Trophoblast cell (in vitro differentiated cells and primary cell): ENCODE measurements at places on chromosomes 12 and 14.

DNA sequence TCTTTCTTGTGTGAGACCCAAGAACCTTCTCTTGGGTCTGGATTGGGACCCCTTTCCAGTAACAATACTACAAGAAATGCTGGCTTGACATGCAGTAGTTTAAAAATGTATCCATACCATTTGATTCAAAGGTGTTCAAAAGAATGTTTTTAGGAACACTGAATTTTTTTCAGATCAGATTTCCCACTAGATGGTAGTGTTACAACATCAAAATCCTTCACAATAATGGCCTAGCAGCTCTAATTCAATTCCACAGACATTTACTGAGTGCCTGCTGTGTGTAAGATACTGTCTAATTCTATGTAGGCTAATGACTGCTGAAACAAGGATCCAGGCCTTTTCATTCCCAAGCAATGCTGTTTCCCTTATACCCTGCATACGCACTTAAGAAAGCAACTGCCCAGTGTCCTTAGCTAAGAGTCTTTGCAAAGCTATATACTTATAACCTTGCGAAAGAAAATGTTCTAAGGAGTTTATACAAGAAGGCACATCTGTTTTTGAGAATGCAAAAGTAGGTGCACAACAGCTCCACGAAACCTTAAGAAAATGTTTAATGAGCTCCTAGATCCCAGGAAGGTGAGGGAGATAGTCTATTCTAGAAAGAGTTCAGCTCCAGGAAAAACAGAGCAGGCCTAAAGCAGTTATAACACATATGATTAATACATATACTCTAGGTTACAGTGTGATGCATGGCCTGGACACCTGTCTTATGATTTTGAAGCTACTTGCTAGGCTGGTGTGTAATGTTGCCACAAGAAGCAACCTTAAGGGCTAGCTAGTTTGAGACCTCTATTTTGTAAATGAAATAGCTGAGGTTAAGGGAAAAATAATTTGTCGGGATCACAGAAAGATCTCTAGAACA lies 50.9 kb upstream of the PKP2 start:
- H3K27ac ChIP-seq = peak overlapping the region; percentile 80
- H3K4me3 ChIP-seq = no peak overlapping the region
- DNase-seq = peak; percentile 82
- no peaks in the 10 kb centered on the region for H3K27me3 ChIP-seq

DNA sequence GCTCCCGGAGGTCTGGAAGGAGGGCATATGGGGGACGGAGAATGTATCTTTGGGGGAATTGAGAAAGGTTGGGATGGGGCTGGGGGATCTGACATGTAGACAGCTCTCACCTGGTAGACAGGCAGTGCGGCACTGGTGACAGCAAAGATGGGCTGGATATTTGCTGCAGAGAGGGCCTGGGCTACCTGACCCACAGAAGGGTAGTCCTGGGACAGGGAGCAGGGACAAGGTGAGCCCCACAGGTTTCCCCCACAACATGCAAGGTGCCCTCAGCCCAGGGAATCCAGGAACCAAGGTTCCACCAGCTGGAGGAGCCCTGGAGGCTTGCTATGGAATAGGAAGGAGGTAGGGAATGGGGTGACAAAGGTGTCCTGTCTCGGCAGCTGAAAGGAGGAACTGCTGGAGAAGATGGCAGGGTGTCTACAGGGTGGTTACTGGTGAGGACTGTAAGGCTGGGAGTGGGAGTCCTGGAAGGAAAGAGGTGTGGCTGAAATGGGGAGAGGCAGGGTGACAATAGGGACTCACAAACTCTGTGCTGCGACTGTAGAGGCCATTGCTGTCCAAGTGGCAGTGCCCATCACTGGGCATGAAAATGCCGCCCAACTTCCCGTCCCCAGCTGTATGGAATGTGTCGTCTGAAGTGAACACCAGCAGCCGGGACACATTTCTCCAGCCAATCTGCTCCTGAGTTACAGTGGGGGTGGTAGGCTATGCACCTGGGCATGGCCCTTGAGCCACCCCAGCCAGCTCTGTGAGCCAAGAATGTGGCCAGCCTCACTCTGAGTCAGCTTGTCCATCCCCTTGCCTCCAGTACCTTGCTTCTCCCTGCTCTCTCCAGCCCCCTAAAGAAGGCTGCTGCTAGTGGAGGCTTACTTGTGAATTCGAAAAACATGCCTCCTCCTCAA lies 11.3 kb downstream of the ITGB7 start:
- peaks cover 3% of the 10 kb centered on the region for H3K27me3 ChIP-seq
- H3K27ac ChIP-seq = no peak overlapping the region
- no peak overlapping the region for H3K4me3 ChIP-seq
- DNase-seq = no peak
- H3K36me3 ChIP-seq = peaks cover 7% of the 10 kb centered on the region
- peaks cover 2% of the 10 kb centered on the region for H3K4me1 ChIP-seq

- no peaks in the 10 kb centered on the region for H3K27me3 ChIP-seq
- H3K4me1 ChIP-seq = no peaks in the 10 kb centered on the region
- no peak for DNase-seq
- no peak overlapping the region for H3K27ac ChIP-seq
- no peak overlapping the region for H3K4me3 ChIP-seq
Measured at GRCh38 chr14:101991352-101991751, 27.0 kb downstream of the DYNC1H1 start.

- no peaks in the 10 kb centered on the region for H3K36me3 ChIP-seq
- no peak for DNase-seq
- H3K27ac ChIP-seq = no peak overlapping the region
- H3K4me1 ChIP-seq = no peaks in the 10 kb centered on the region
- no peaks in the 10 kb centered on the region for H3K27me3 ChIP-seq
Measured at GRCh38 chr14:106442857-106443256, 916.5 kb downstream of the TMEM121 start.

GRCh38 chr12:75779891-75780496 lies 251.6 kb downstream of the PHLDA1 start:
- H3K4me3 ChIP-seq = no peak overlapping the region
- DNase-seq = peak; percentile 73
- H3K27me3 ChIP-seq = no peaks in the 10 kb centered on the region
- H3K4me1 ChIP-seq = no peaks in the 10 kb centered on the region
- H3K36me3 ChIP-seq = no peaks in the 10 kb centered on the region

DNA sequence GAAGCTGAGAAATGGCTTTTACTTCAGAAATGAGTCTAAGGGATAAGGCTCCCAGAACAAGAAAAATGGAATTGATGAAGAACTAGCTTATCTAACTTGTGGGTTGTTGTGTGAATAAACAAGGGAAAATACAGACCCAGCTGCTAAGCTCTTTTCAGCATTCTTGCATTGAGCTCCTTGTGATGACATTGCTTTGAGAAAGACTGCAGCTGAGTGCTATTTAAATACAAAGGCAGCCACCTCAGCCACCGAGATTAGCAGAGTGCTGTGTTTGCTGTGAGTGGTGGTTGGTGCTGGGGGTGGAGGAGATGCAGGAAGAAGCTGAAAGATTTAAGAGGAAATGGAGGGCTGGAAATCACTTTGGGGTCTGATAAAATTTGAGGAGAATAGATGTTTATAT lies 396.0 kb upstream of the PRICKLE1 start:
- no peak overlapping the region for H3K4me3 ChIP-seq
- H3K27me3 ChIP-seq = no peaks in the 10 kb centered on the region
- no peaks in the 10 kb centered on the region for H3K4me1 ChIP-seq
- H3K27ac ChIP-seq = no peak overlapping the region

DNA sequence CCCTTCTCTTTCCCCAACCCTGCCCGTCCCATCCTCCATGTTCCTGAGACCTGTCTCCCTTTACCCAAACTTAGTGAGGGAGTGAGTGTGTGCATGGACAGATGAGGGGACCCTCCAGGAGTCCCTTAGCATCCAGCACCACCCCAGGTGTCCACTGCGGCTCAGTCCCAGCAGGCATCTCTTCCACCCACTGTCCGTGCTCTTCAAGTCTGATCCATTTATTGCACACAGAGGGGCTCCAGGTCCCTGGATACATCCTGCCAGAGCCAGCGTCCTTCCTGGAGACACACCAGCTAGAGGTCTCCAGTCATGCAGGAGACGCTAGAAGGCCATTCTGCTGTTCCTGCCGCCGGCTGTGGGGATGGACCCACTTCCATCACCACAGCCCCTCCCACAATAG lies 239.2 kb downstream of the ADGRD1 start:
- DNase-seq = no peak
- no peak overlapping the region for H3K27ac ChIP-seq
- H3K4me3 ChIP-seq = no peak overlapping the region
- H3K4me1 ChIP-seq = no peaks in the 10 kb centered on the region

- no peaks in the 10 kb centered on the region for H3K4me1 ChIP-seq
- DNase-seq = peak; percentile 9
- H3K36me3 ChIP-seq = no peaks in the 10 kb centered on the region
Measured at GRCh38 chr12:111171345-111171744, 197.6 kb downstream of the PHETA1 start.

DNA sequence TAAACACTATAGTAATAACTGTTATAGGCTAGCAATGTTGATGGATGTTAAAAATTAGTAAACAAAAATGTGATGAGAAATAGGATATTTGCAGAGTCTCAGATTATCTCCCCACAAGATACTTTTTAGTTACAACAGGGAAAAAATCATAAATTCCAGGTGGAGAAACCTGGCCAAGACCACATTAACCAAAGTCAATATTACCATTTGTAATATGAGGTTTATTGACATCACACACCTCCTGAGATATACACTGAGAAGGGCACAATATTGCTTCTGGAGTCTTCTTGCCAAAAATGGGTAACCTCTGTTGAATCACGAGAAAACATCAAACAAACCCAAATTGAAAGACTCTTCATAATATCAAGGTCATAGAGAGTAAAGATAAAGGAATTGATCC lies 72.3 kb upstream of the AMIGO2 start:
- H3K27me3 ChIP-seq = no peaks in the 10 kb centered on the region
- no peaks in the 10 kb centered on the region for H3K4me1 ChIP-seq
- no peak overlapping the region for H3K27ac ChIP-seq

DNA sequence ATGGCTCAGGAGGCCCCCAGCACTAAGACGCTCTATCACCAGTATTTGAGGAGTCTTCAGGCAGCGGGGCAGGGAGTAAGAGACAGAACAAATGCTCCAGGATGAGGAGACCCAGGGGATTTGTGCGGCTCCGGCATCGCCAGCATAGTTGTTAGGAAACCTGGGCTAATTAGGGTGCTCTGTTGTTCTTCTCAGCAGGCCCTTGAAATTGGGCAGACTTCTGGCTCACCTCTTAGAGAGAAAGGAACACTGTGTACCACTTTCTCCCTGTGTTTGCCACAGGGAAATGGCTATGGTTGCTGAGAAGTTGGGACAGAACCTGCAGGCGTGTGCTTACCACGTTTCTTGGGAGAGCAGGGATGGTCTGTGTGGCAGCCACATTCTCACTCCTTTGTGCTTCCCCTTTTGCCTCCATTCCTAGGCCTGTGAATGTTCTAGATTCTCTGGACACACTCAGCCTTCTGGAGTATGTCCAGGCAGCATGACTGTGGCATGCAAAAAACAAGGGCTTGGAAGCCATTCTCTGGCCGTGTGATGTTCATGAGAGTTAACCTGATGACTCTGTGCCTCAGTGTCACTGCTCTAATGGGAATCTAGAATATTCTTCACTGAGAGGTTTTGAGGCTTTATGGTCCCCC lies 109.0 kb downstream of the CHST11 start:
- no peaks in the 10 kb centered on the region for H3K4me1 ChIP-seq
- no peak overlapping the region for H3K27ac ChIP-seq
- no peaks in the 10 kb centered on the region for H3K27me3 ChIP-seq
- peaks cover 2% of the 10 kb centered on the region for H3K36me3 ChIP-seq

DNA sequence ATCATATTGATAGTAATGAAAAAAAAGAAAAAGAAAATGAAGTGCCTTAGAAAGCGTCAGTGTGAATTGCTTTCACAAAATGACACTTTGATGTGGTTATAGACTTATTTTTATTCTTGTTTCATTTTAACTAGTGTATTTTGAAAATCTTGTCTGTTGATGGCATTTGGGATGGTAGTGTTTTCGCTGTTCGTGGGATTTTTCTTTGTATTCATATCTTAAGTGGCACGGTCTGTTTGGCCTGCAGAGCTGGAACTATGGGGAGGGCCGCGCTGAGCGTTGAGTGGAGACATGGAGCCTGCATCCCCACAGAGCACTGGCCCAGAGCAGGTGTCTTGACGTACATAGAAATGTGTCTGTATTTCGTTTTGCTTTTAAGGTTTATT lies 61.6 kb downstream of the WDR20 start:
- H3K4me3 ChIP-seq = no peak overlapping the region
- no peaks in the 10 kb centered on the region for H3K4me1 ChIP-seq
- peaks cover 43% of the 10 kb centered on the region for H3K36me3 ChIP-seq
- no peak for DNase-seq
- no peaks in the 10 kb centered on the region for H3K27me3 ChIP-seq
- no peak overlapping the region for H3K27ac ChIP-seq
